Suprapubic skin (tissue), 4 donors: ENCODE measurements at places on chromosomes 2 and 18. TPM values are rescaled to one million over a fixed set of nuclear protein-coding genes. Genes with fewer than 3 reads are reported as not detected.

DNA sequence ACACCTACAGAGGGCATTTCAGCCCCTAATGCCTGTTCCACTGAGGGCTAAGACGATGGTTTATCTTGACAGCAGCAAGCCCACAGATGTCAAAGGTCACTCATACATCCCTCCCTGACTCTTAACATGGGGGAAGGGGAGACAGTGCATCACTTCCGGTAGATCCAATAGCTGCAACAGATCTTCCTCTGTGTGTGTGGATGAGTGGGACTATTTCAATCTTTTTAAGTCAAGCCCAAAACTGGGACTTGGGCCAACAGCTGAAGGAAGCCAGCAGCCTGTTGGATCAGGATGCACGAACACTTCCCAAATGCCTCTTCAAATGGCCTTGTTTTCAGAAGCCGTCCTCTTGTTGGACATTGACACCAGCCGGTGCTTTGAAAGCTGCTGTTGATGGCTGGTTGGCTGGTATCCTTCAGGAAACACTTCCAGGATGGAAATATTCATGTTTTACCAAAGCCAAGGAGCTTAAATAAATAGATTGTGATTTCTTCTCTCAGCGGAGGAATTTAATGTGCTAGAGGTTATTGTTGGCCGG lies 59.2 kb downstream of the IL1R2 start:
- DNase-seq = peak; percentile 90
- H3K36me3 ChIP-seq = no peaks in the 10 kb centered on the region
- peak overlapping the region; percentile 85 for H3K27ac ChIP-seq

DNA sequence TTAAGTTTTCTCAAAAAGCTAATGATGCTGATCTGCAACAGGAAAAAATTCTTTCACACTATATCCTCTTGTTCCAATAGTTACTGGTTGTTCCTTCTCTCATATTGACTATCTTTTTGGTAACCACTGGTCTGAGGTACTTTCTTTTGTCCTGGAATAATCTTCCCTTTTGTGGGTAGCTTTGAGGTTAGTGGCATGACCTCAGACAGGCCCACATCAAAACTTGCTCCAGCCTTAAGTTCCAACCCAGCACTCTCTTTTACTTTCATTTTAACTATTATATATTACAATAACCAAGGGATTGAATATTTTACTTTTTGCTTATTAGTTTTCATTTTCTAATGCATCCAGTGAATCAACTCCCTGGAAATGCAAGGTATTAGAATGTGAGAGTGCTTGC lies 9.5 kb downstream of the REG1A start:
- H3K4me1 ChIP-seq = no peaks in the 10 kb centered on the region
- no peaks in the 10 kb centered on the region for H3K36me3 ChIP-seq
- H3K4me3 ChIP-seq = no peak overlapping the region
- H3K27me3 ChIP-seq = no peaks in the 10 kb centered on the region
- DNase-seq = no peak
- H3K27ac ChIP-seq = no peak overlapping the region

DNA sequence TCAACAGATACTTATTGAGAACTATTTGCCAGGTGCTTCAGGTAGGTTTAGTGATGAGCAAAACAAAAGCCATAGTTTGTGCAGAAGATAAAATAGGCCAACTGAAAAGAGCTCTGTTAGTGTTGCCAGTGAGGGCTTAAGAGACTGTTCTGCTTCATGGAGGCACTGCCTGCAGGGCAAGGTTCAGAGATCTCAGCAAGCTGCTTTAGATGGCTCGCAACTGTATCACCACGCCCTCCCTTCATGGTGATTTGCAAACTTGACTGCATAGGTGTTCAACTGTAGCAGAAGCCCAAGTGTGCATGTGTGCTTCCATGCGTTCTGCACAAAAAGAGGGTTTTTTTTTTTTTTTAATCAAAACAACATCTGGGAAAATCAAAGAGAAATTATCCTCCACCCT lies 84.5 kb downstream of the RAPH1 start:
- peaks cover 68% of the 10 kb centered on the region for H3K36me3 ChIP-seq
- no peaks in the 10 kb centered on the region for H3K27me3 ChIP-seq
- no peak for DNase-seq

DNA sequence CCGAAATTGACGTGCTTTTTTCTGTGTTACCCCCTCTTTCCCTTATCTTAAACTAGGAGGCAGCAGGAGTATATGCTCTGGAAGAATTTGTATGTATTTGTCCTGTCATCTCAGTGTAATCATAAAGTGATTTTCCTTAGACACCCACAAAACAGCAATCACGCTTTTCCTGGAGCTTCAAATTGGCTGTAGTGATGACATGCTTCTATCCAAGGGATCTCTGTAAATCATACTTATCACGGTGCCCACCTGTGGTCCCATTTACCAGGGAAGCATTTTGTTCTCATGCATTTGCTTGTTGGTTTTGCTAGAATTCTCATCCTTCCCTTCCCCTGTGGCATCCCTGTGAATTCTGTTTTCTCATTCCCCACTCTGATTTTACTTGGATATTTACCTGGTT lies 220.8 kb upstream of the THUMPD2 start:
- H3K4me1 ChIP-seq = no peaks in the 10 kb centered on the region
- no peak overlapping the region for H3K4me3 ChIP-seq
- H3K27ac ChIP-seq = no peak overlapping the region
- no peak for DNase-seq

DNA sequence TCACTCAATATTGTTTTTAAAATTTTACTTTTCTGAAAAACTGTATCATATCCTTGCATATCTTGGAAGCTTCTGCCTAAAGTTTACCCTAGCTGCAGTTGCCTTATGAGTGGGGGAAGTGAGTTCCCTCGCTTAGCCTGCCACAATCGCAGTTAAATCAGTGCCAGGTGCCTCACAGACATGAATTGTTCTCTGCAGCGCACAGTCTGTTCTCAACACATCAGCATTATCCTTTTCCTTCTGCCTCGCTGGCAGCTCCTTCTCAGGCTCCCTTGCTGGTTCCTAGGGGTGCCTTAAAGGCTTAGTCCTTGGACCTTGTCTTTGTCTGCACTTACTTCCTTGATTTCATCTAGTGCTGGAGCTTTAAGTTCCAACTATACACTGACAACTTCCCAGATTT lies 132.8 kb downstream of the TTC27 start:
- H3K36me3 ChIP-seq = peaks cover 22% of the 10 kb centered on the region
- no peak for DNase-seq
- no peaks in the 10 kb centered on the region for H3K4me1 ChIP-seq
- H3K27ac ChIP-seq = no peak overlapping the region

GRCh38 chr18:76134628-76135027 lies 360.4 kb downstream of the ZNF516 start:
- no peak for DNase-seq
- no peaks in the 10 kb centered on the region for H3K36me3 ChIP-seq
- no peaks in the 10 kb centered on the region for H3K4me1 ChIP-seq
- no peaks in the 10 kb centered on the region for H3K27me3 ChIP-seq

DNA sequence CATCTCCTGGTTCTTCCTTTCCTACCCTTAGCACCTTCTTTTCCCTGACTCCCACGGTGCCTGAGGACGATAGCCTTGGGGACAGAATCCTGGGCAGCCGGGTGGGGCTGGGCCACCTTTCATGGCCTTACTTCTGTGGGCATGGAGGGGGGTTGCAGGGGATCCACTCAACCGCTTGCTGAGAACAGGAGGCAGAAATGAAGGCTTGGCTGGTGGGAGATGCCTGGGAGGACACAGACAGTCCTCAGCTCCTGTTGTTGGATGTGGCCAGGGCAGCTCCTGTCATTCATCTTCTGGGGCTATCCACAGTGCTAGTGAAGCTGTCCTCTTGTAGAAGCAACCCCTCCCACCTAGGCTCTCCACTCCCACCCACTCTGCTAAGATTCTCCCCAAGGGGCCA lies 95.5 kb upstream of the CELF4 start:
- H3K36me3 ChIP-seq = no peaks in the 10 kb centered on the region
- no peak overlapping the region for H3K4me3 ChIP-seq
- no peak for DNase-seq
- no peak overlapping the region for H3K27ac ChIP-seq
- no peaks in the 10 kb centered on the region for H3K27me3 ChIP-seq

DNA sequence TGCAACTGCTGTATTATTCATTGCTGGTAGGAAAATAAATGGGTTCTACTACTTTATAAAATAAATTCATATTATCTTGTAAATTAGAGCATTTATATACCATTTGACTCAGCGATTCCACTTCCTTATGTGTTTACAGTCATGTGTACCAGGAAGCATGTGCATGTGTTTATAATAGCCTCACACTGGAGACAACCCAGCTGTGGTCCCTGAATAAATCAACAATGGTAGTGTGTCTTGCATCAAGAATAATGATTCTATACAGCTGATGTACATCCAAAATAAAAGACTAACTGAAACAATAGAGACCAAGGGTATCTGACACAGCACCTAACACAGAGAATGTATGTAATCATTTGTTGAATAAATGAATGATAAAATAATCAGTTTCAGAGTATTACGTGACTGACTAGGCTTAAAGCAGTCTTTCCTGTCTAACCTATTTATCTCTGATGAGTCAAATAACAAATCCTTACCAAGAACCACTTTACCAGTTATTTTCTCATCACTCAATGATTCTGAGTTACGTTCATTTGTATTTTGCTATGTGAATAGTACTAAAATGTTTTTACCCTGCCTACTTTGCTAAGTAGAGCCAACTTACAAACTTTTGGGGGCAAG lies 216.8 kb downstream of the UBE2E3 start:
- no peaks in the 10 kb centered on the region for H3K36me3 ChIP-seq
- no peak overlapping the region for H3K4me3 ChIP-seq
- H3K27me3 ChIP-seq = no peaks in the 10 kb centered on the region
- H3K27ac ChIP-seq = no peak overlapping the region

DNA sequence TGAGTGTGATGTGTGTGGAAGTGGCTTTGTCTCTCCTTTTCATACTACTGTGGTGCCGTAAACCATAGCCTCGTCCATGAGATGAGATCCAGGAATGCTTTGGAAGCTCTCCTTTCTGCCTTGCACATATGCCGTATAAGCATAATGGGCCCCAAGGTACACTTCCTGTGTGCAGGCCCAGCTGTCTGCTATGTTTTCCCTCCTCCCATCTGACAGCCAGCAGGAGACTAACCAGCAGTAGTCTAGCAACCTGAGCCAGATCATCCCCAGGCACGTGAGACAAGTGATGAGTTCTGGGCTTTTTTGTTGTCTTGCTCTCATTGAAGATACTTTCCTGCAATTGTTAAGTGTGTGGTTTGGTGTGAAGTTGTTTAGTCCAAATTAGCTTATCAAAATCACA lies 555.5 kb upstream of the LRRTM4 start:
- no peaks in the 10 kb centered on the region for H3K36me3 ChIP-seq
- no peak overlapping the region for H3K4me3 ChIP-seq
- DNase-seq = no peak
- H3K27ac ChIP-seq = no peak overlapping the region
- H3K4me1 ChIP-seq = no peaks in the 10 kb centered on the region

- DNase-seq = no peak
- no peaks in the 10 kb centered on the region for H3K27me3 ChIP-seq
- H3K36me3 ChIP-seq = no peaks in the 10 kb centered on the region
- H3K27ac ChIP-seq = no peak overlapping the region
- no peak overlapping the region for H3K4me3 ChIP-seq
- H3K4me1 ChIP-seq = no peaks in the 10 kb centered on the region
Observed at GRCh38 chr2:138327967-138328366, 173.6 kb upstream of the SPOPL start.

DNA sequence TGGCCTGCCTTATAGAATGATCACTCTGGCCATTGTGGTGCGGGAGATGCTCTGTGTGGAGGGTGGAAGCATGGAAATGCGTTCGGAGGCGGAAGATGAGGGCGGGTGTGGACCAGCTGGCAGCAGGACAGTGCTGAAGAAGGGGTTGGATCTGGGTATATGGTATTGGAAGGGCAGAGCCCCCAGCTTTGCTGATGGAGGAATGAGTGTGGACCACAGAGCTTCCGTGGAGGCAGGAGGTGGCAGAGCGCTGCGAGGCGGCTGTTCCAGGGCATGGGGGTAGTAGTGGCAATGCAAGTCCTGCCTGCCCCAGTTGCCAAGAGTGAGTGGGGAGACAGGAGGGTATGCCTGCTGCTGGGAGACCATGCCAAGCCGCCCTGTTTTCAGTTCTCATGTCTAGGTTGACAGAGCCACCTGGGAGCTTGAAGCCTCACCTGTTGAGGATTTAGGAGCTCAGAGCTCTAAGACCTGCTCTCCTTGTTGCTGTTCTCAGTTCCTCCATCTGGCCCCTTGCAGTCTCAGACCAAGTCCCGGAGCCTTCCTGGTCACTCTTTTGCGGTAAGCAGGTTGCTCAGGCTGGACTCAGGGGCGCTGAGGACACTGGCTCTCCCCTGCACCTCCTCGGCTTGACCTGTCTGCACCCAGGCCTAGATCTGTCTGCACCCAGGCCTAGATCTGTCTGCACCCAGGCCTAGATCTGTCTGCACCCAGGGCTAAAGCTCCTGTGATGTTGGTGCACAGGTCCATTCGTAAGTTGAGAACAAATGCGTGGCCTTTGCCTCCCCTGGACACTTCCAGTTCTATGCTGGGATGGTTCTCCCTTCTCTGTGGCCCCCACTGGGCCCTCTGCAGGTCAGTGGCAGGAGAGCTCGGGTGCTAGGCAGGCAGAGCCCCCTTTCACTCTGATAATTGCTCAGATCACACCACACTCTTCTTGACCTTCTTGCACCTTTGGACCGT lies 290.5 kb upstream of the HS6ST1 start:
- no peaks in the 10 kb centered on the region for H3K36me3 ChIP-seq
- H3K27ac ChIP-seq = no peak overlapping the region
- H3K4me1 ChIP-seq = peaks cover 9% of the 10 kb centered on the region
- H3K4me3 ChIP-seq = no peak overlapping the region

DNA sequence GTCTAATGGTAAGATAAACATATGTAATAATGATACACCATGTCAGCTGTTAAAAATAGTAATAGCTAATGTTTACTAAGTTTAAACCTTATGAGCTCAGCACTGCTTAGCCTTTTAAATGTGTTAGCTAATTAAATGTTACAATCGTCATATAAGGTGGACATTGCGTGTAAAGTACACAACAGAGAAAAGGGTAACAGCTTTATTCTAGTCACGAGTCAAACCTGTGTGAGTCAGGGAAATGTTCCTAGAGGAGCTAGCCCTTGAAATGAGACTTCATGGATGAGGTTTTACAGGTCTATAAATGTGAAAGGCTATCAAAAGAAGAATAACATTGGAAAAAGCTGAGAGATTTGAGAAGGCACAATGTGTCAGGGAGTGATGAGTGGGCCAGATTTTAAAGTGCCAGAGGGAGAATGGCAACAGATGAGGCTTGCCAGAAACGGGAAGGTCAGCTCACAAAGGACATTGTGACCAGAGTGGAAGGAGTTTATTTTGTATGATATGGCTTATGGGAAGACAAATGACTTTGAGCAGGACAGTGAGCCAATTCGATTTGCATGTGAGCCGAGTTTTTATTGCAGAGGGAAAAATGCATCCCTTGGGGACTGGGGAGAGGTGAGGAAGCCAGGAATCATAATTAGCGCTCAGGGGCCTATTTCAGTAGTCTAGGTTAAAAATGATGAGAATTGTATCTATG lies 276.3 kb downstream of the CTNNA2 start:
- H3K36me3 ChIP-seq = no peaks in the 10 kb centered on the region
- DNase-seq = no peak
- no peaks in the 10 kb centered on the region for H3K27me3 ChIP-seq
- no peaks in the 10 kb centered on the region for H3K4me1 ChIP-seq

The SP140 gene
- 0.47 TPM for total RNA-seq

The APCDD1 gene
- 122 TPM for total RNA-seq

The ATOH8 gene
- total RNA-seq = 29.4 TPM

The TFPI gene
- 23.1 TPM for total RNA-seq

The METAP1D gene
- 4.1 TPM for total RNA-seq

The NPAS2 gene
- 46.5 TPM for total RNA-seq

The CD8B2 gene
- total RNA-seq = 0.55 TPM

The CIB4 gene
- not detected for total RNA-seq

The NTSR2 gene
- total RNA-seq = not detected

The REG3G gene
- not detected for total RNA-seq

The EFR3B gene
- total RNA-seq = 1.5 TPM

The INPP1 gene
- 20.8 TPM for total RNA-seq

The KATNAL2 gene
- total RNA-seq = 1.5 TPM

The EFHD1 gene
- total RNA-seq = 17.4 TPM
